ENCODE measurements at places on chromosomes 1 and 21.

- no peak for DNase-seq
These were observed 61.6 kb downstream of the LRRN2 start for GRCh38 chr1:204623894-204624361.

DNA sequence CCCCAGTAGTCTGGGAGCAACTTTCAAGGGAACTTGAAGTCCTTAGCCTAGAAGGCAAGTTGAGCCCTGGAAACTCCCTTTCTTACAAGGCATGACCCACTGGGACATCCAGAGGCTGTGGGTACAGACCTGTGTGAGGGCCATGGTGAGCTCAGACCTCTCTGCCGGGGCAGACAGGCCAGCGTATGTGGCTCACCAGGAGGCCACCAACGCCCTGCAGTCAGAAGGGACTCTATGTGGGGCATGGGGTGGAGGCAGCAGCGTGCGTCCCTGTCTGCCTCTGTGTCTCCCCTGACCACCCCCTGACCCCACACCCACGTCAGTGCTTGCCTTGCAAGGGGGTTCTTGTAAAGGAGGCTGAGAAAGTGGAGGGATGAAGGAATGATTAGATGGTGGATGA lies 10.8 kb downstream of the COQ8A start:
- no peak for DNase-seq

DNA sequence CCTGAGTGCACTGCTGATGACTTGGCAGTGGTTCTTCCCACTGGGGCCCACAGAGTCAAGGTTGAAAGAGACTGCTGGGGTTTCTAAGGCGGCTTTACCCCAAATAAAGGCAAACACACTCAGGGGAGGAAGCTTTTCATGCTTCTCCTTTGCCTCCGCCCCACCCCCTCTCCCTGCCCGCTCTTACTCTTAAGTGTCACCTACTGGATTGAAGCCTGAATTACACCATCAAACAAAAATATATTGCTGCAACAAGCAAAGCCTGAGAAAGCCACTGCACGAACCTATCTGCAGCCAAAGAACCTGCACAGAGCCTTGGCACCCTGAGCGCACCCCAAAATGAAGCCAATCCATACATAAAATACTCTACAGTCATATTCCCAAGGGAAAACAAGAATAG lies 63.1 kb downstream of the PTGFR start:
- no peak for DNase-seq

DNA sequence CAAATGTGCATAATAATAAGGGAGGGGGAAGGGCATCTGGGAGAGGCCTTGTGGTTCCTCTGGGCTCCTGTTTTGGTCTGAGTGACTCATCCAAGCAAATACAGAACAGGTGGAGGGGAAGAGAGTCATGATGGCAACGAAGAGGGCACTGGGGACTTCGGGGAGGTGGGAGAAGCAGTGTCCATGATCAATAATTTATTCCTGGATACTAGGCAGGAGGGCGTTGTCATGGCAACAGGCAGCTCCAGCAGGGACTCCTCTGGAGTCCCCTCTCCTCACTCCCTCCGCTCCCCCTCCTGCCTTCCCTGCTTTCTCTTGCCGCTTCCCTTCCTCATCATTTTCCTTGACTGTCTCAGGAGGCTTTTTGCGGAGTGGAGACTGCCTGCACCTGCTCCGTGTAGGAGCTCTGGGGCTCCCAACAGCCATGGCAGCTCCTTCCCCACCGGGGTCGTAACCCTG lies 12.3 kb upstream of the NFASC start:
- DNase-seq: no peak
